ENCODE measurements at places on chromosomes 1 and 21.

- DNase-seq: no peak
These were observed 37.0 kb downstream of the SERBP1 start for GRCh38 chr1:67393240-67393639.

- no peak for DNase-seq
These were observed 231.8 kb downstream of the KCNH1 start for GRCh38 chr1:210901981-210902770.

DNA sequence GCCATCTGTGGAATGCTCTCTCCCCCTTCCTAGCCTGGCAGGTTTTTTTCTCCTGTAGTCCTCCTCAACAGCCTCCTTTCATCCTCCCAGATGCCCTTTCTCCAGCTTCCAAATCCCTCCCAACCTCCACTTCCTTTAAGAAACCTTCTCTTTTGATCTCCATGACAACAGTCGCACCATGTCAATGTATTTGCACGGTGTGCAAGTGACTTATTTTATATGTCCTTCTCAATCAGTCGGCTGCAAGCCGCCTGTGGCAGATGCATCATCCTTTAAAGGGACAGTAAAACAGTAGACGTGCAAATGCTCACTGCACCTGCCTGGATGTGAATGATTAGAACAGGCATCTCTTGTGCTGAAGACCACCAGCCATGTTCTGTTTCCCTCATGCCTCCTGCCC is 285.2 kb downstream of the PCP4 start:
- DNase-seq: no peak

DNA sequence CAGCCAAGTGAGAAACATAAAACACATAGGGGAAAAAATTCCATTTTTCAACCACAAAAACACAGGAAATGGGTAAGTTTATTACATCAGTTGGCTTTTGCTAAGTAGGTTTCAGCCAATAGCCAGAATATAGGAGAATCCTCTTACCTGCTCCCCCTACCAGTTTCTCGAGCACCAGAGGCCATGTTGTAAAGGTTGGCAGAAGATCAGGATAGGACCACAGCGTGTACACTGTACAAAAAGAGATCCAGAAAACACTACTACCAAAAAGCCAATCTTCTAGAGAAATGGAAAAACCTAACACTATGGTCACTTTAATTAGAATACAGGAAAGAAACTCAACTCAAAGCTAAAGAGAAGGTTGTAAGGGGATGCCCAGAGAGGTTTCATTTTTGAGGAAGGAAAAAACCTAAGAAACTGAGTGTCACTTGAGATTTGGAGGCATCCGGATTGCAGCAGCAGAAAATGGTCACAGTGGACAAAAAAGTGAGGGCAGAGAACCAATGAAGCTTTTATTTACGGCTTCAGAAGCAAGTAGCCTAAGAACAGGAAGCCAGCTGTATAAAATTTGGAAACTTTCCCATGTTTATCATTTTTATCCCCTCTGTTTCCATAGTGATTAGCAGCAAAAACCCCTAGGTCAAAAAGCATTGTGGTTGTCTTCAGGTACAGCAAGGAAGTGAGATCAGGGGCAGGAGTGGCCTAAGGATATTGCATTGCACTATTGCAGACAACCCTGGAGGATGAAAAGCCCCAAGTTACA is 2.9 kb downstream of the EIF2D start:
- no peak for DNase-seq

DNA sequence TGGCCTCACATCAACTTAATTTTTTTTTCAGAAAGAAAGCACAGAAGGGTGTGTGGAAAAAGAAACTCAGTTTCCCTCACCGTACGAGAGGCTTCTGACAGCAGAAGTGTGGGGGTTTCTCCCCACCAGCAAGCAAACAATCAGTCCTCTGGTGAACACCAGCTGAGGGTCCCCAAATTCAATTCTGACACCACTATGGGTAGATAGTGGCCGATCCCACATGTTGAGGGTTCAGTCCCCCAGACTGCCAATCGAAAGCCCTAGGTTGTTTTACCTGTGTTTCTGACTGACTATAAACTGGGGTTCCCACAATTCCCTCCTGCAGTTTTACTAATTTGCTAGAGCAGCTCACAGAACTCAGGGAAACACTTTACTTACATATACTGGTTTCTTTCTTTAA is 2.1 kb downstream of the IFI6 start:
- no peak for DNase-seq

GRCh38 chr1:11648732-11649158 is 5.5 kb downstream of the FBXO2 start:
- no peak for DNase-seq

GRCh38 chr1:100835866-100836842 is 58.5 kb downstream of the EXTL2 start:
- no peak for DNase-seq

DNA sequence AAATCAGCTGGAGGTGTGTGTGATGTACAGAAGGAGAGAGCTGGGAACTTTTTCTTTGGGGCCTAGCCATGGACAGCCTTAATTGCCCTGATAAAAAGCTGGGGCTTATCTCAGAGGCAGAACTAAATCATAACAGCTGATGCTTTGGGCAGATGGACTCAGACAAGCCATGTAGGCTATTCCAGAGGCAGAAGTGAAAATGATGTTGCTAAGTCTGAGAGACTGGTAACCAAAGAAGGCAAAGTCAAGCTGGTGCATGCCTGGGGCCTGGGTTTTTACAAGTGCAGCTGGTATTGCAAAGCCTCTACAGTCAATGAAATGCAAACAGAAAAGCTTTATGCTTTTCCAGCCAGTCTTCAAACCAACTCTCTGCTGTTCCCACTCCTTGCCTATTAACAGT is 39.0 kb upstream of the LMX1A start:
- no peak for DNase-seq

GRCh38 chr21:38802050-38803026 is 3.4 kb upstream of the ETS2 start:
- DNase-seq: no peak

- DNase-seq: no peak
These were observed 34.4 kb downstream of the PHC2 start for GRCh38 chr1:33396188-33397124.

- DNase-seq: no peak
These were observed 68.6 kb downstream of the MDM4 start for GRCh38 chr1:204584699-204585372.

GRCh38 chr1:203354246-203354645 is 3.3 kb upstream of the FMOD start:
- DNase-seq: no peak

- DNase-seq: no peak
These were observed 964.6 kb downstream of the BRINP3 start for GRCh38 chr1:189513091-189513490.

Data from fibroblast of upper back skin (primary cell).